ENCODE measurements at places on chromosomes 3 and 15.
A peak's percentile ranks its signal among the peaks of the same experiment; 100 is the strongest.

GRCh38 chr15:43915631-43916325 lies 89.0 kb downstream of the WDR76 start:
- DNase-seq, result no peak

DNA sequence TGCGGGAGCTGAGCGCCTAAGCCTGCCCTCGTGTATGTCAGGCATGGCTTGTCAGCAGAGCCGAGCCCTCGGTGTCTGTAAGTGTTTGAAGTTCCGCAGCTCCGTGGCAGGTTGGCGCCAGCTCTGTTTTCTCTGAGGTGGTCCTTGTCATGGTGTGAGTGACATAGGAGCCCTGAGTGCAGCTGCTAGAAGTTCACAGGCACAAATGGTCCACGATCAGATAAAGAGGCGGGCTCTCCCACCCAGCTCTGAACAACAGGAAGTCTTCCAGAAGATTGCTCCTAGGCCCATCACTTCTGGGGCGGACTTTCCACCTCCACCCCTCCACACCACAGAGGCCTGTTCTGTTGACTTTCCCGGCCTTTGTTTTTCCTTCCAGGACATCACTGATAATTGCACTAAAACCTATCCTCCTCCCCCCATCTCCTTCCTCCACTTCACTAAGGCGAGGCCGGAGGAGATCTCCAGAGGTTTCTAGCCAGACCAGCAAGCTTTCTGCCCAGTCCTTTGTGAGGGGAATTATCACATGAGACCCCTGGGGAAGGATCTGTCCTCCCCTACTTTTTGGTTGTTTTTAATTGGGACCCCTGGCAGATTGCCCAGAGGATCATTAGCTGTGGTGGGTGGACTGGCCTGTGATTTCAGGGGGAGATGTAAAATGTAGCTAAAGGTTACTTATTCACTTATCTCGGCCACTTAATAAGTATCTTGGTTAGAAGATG lies 19.9 kb downstream of the ITPR1 start:
- DNase-seq, result peak; percentile 52

- no peak for DNase-seq
These were observed 222.3 kb upstream of the CDIN1 start for GRCh38 chr15:36356978-36357601.

DNA sequence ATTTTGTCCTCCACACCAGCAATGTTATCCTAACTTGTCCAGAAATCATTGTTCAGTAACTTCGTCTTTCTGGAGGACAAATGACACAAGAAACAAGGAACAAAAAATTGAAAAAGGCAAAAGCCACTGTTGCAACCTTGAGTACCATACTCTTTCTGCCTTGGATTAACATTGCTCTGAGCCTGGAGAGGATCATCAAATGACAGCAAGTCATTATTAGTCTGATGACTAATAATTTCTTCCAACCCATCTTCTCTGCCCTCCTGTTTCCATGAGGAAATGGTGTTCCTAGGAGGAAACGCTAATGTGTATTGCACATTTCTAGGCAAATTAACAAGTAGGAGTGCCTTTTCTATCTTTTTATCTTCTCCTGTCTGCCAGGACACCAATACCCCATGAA lies 153.9 kb downstream of the PCCB start:
- no peak for DNase-seq

GRCh38 chr15:59111251-59111650 lies 6.3 kb downstream of the CCNB2 start:
- no peak for DNase-seq

DNA sequence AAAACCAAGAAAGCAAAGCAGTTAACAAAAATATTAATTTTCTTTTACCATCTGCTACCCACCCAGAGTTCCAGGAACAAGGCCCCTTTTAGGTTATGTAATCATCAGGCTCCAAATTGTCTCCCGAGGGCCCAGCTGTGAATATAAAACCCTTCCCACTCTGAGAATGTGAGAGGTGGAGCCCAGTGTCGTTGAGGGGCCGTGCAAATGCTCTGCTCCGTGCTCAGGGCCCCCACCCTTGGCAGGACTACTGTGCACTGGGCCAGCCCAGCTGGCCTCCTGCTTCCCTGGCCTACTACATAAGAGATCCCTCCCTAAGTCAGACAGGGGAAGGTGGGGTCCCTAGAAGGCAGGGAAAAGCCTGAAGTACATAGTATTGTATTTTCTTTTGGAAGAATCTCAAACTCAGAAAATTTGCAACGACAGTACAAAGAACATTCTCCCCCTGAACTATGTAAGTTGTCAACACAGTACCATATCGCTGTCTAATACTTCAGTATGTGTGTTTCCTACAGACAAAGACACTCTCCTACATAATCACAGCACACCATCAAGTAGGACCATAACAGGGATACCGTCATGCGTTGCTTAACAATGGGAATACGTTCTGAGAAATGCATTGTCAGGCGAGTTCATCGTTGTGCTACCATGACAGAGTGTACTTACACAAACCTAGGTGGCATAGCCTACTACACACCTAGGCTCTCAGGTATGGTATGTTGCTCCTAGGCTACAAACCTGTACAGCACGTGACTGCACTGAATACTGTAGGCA lies 4.4 kb upstream of the CLEC3B start:
- DNase-seq, result peak; percentile 90

- peak; percentile 25 for DNase-seq
These were observed 57.4 kb downstream of the ABTB1 start for GRCh38 chr3:127730171-127730570.

GRCh38 chr15:63509955-63510940 lies 5.9 kb downstream of the USP3 start:
- DNase-seq, result no peak

DNA sequence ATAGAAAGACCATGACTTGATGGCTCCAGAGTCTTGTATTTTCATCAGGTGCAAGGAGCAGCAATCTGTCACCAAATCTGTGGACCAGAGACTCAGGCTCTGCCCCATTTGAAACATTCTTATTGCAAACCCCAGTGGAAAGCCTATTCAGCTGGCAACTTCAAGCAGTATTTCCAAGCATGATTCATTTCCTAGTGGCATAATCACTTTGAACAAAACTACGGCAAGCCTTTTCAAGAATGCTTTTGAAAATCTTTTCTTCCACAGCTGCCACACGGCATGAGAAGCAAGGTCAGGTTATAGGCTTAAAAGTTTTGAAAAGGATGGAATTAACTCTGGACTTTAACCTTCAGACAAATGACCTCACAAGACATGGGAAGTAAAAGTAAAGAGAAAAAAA lies 122.0 kb upstream of the BFSP2 start:
- DNase-seq, result no peak

GRCh38 chr15:69818529-69818928 lies 279.2 kb downstream of the TLE3 start:
- no peak for DNase-seq

GRCh38 chr3:52070724-52071621 lies 14.6 kb upstream of the DUSP7 start:
- DNase-seq, result peak; percentile 82

- DNase-seq, result no peak
These were observed 24.2 kb upstream of the LXN start for GRCh38 chr3:158696618-158697017.

DNA sequence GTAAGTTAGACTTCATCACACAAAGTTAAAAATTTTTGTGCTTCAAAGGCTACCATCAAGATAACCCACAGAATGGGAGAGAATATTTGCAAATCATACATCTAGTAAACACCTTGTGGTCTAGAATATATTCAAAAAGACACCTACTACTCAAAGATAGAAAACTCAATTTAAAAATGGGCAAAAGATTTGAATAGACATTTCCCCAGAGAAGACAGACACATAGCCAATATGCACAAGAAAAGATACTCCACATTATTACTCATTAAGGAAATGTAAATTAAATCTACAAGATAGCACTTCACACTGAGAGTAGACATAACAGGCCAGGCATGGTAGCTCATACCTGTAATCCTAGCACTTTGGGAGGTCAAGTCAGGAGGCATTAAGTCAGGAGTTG lies 87.8 kb upstream of the MANF start:
- no peak for DNase-seq

- no peak for DNase-seq
These were observed 457.2 kb downstream of the RAP2B start for GRCh38 chr3:153619268-153619667.

DNA sequence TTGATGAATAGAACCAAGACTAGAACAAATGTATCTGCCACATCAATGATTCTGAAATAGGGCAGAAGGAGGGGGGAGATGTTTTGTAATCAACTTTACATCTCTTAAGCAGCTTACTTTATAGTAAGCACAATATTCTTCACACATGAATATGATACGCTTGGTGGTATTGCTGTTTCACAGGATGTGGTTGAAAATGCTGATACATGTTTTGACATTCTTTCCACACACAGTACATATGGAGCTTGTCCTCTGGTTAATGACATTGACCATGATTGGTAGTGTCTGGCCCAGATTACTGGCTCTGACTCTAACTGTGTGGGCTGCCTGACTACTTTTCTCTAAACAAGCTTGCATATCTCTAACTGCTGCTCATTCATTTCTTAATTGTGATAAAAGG lies 168.9 kb downstream of the KLHL25 start:
- no peak for DNase-seq

DNA sequence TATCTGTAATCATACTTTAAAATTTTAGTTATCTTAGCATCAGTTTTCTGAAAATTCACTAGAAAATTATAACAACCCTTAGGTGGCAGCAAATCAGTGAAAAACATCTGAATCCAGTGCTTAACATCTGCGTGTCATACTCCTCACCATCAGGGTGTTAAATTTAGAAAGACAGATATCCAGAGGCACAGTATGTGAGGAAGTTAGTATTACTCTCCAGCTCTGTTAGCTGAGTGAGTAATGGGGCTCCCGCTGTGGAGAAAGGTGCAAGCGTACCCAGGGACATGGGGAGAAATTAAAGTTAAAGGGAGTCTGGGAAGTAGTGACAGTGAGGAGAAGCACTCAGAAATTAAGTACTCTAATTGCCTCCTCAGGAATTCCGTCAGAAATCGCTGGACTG lies 50.9 kb downstream of the CEP63 start:
- no peak for DNase-seq

- no peak for DNase-seq
These were observed 359 bp downstream of the TPM1 start for GRCh38 chr15:63042877-63043334.

- peak; percentile 36 for DNase-seq
These were observed 26.1 kb downstream of the PTH1R start for GRCh38 chr3:46903341-46904302.

DNA sequence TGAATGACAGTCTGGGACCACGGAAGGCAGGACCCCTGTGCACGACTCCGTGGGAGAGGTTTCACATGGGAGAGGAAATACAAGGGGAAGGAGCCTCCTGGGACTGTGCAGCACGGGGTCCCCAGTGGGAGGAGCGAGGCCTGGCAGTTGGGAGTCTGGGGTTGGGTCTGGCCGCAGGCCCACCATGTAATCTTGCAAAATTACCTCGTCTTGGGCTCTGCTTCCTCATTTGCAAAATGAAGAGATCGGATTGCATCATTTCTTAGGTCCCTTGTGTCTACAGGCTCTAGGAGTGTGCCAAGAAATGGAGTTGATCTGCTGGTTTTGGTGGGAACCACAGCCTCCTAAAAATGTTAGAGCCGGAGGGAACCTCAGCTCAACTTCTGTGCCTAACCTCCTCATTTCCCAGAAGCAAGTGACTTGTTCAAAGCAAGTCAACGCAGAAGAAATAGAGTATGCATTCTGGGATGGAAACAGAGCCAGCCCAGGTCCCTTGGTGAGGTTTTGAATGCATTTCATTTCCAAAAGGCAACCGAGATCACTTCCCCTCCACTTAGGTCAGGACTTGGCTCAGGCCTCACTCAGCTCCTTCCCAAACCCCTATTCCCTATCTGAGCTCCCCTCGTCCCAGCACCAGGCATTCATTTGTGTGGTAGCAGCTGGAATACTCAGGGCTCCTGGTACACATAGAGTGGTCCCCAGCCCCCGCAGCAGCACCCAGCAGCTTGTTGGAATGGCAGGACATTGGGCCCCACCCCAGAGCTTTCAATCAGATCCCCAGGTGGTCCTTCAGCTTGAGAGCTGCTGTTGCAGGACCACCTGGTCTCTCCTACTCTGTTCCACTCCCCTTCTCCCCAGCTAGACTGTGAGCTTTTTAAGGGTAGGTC lies 267.7 kb downstream of the XXYLT1 start:
- DNase-seq, result peak; percentile 60

DNA sequence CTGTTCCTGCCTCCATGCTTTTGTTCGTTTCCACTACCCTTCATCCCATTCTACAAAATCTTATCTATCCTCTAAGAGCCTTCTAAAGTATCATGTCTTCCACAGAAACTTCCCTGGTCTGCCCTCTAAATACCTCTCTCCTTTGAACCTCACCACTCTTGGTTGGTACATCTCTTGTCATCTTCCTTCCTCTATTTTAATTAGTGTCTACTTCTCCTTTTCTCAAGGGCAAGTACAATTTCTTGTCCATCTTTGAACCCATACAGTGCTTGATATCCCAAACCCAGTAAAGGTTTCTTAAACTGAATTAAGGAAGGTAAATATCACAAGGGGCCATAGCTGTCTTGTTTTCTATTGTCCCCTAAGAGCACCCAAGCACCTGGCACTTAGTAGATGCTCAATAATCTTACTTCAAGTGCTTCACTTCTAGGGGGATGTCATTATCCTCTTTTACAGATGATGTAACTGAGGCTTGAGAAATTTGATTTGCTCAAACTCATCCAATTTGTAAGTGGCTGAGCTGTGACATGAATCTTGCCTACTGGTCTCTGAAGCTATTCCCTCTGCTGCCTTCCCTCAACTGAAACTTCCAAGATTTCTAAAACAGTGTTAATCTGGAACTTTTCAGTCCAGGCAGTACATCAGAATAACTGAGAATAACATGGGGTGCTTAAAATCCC lies 2.6 kb upstream of the DAPK2 start:
- DNase-seq, result no peak

DNA sequence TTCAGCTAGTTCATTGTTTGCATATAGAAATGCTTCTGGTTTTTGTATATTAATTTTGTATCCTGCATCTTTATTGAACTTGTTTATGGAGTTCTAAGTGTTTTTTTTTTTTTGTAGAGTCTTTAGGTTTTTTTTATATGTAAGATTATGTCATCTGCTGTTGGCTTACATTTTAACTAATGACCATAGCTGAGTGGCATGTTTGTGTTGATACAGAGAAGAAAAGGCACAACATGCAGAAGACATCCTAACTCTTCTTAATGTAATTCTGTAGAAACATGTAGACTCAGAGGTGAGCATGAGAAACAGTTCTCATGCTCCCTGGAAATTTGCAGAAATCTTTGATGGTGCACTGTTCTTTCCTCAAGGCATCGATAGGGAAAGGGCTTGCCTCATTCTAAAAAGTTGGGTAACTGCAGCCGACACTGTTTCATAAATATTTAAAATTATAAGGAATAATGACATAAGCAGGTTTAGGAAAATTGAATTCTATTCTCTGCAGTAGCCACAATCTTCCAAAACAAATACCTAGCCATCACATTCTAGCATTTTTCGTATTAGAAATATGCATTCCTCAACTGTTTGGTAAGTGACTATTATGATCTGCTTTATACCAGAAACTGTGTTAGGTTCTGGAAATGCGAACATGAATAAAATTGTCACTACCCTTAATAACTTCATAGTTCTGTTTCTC lies 499.6 kb upstream of the KCNMB2 start:
- DNase-seq, result no peak

- no peak for DNase-seq
These were observed 226.6 kb upstream of the LRRFIP2 start for GRCh38 chr3:37400945-37401344.
